Forelimb muscle (tissue), 1 donor: ENCODE measurements at places on chromosomes 16 and 17.

DNA sequence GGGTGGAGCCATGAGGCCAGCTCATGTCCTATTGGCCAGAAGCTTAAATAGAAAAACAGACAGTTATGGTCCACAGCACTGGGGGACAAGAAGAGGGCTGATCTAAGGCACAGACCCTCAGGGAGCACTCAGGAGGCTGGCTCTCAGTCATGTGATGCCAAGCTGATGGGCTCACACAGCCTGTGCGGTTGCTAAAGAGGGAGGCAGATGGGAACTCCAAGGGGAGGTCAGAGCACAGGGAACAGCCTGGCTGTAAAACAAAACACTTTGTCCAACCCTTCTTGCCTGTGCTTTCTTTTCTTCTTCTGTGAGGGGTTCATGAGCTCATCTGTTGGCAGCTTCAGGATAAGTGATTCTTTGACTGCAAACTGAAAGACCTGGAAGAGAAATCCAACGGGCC lies 27.2 kb downstream of the CNTNAP1 start:
- no peak for DNase-seq

DNA sequence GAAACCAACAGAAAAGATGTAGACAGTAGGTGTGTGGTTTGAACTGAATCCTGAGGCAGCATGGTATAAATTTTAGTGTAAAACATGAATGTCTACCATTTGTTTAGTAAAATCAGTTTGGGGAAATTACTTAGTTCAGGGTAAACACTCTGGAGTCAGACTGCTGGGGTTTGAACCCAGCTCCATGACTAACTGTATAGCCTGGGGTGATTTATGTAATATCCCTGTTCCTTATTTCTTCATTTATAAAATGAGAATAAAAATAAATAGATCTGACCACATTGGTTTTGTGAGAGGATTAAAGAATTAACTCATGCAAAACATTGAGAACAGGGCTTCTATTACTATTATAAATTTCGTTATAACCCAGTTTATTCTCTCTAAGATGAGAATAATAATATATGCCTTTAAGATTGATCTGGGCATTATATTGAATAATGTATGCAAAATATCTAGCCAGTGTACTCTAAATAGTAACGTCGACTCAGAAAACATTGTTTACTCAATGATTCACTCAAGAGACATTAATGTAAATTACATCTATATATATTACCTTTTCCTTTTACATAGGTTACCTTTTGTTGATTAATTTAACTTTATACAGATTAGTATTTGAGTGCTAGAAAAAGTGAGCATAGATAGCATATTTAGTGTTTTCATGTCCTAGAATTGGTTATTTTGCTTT lies 120.6 kb upstream of the KCNJ16 start:
- no peak for DNase-seq

GRCh38 chr17:163514-164098 lies 17.8 kb downstream of the DOC2B start:
- no peak for DNase-seq

GRCh38 chr17:30104575-30105339 lies 11.9 kb upstream of the NSRP1 start:
- peak; percentile 73 for DNase-seq

- no peak for DNase-seq
Observed at GRCh38 chr17:43308999-43309398, 75.2 kb upstream of the RNU2-1 start.

- no peak for DNase-seq
Observed at GRCh38 chr16:27404163-27404823, 2.3 kb downstream of the IL21R start.

DNA sequence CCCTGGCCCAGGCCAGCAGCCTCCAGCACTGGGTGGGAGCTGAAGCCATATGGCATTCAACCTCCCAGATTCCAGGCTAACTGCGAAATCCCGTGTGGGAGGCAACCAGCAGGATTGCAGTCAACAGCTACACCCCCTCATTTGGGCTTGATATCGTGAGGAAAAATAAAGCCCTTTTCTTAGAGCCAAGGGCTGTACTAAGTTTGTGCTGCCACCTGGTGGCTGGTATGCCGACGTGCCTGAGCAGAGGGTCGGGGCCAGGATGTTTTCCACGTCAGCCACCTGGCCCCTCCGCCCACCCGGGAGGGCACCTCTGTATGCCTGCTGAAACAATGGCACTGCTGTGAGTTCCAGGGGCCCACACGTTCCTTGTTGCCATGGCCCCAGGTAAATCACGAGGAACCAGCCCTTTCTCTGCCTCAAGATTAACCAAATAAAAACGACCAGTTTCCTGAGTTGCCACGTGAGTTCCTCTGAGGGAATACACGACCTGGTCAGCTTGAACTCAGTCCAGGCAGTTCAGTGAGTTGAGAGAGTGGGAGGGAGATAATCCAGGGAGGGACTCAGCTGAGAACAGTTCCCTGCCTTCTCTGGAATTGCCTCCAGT lies 9.0 kb downstream of the TMEM98 start:
- no peak for DNase-seq

- DNase-seq, result no peak
Observed at GRCh38 chr17:50571681-50572080, 11.2 kb downstream of the CACNA1G start.

- DNase-seq, result no peak
Observed at GRCh38 chr16:23401139-23401538, 51.9 kb downstream of the COG7 start.

DNA sequence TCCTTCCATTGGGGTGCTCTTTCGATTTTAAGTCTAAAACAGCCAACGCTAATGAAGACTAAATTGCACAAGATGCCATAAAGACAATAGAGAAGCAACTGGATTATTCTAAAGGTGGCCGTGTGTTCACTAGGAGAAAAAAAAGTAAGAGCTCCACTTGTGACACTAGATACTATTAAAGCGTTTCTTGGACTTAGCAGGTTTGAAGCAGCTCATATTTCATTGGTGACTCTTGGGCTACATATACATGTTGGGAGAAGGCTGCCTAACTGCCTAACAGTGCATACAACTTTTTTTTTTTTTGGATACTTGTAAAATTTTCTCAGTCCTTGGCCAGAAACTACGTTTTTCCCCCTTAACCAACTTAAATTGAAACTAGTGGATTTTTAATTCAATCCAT lies 111.8 kb upstream of the NOG start:
- no peak for DNase-seq

GRCh38 chr17:15468126-15468525 lies 705 bp upstream of the CDRT4 start:
- DNase-seq, result no peak

- DNase-seq, result no peak
Observed at GRCh38 chr16:56384074-56384721, 41.1 kb downstream of the AMFR start.

DNA sequence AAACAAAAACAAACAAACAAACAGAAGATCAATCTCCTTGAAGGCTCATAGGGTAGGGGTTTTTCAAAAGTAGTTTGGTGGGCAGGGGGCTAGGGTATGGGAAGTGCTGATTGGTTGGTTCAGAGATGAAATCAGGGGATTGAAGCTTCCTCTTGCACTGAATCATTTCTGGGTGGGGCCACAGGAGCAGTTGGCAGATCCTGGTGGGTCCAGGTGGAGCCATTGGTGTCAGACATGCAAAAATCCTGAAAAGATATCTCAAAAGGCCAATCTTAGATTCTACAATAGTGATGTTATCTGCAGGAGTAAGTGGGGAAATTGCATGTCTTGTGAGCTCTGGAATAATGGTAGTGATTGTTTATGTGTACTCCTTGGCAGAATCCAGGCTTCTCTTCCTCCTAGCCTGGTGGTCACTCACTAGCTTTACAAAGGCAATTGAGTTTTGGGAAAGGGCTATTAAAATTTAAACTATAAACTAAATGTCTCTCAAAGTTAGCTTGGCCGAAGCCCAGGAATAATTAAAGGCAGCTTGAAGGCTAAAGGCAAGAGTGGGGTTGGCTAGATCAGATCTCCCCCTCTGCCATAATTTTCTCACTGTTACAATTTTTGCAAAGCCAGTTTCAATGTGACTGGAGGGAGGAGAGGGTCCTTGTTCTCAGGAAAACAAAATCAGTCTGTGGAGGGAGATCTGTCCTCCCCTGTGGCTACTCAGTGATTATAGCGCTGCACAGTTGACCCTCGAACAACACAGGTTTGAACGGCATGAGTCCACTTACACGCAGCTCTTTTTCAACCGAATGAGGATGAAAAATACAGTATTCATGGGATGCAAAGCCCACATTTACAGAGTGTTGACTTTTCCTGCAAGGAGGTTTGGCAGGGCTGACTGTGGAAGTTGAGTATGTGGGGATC lies 45.2 kb downstream of the RNF112 start:
- DNase-seq, result no peak

GRCh38 chr17:51261024-51261963 lies 948 bp downstream of the UTP18 start:
- no peak for DNase-seq

GRCh38 chr17:79840989-79841286 lies 1.7 kb upstream of the CBX4 start:
- no peak for DNase-seq

DNA sequence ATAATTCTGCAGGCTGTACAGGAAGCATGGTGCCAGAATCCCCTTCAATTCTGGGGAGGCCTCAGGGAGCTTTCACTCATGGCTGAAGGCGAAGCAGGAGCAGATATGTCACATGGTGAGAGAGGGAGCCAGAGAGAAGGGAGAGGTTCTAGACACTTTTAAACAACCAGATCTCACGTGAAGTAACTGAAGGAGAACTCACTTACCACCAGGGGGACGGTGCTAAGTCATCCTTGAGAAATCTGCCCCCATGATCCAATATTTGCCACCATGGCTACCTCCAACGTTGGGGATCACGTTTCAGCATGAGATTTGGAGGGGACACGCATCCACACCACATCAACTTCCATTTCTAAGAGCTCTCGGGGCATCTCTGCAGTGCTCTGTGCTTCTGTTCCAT lies 37.4 kb upstream of the GNA13 start:
- DNase-seq, result no peak

DNA sequence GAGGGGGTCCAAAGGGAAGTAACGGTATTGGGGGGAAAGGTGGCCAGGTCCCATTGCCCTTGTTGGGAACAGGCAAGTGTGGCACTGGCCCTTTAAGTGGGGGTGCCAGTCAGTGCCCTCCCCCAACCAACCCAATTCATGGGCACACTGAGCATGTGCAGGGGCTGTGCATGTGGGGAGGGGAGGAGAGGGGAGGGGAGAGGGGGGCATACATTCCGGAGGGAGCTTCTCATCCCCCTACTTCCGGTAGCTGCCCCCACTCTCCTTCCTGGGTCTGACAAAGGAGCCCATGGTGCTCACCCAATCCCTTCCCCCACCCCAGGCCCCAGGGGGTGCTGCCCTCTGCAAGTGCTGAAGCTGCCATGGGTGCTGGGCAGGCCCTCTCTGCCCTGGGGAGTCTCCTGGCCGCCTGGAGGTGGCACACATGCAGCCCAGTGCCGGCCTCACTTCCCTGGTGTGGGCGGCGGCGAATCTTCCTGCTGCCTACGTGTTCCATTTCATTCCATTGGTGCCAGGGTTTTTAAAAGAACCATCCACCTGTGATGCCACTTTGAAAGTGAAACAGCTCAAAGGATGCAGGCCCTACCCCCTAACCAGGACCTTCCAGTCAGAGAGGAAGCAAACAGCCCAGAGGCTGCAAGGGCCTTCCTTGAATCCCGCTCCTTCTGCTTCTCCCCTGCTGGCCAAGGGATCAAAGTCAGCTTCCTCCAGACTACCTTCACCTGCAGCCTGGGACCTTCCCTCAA lies 11.0 kb downstream of the HEXIM2 start:
- no peak for DNase-seq

DNA sequence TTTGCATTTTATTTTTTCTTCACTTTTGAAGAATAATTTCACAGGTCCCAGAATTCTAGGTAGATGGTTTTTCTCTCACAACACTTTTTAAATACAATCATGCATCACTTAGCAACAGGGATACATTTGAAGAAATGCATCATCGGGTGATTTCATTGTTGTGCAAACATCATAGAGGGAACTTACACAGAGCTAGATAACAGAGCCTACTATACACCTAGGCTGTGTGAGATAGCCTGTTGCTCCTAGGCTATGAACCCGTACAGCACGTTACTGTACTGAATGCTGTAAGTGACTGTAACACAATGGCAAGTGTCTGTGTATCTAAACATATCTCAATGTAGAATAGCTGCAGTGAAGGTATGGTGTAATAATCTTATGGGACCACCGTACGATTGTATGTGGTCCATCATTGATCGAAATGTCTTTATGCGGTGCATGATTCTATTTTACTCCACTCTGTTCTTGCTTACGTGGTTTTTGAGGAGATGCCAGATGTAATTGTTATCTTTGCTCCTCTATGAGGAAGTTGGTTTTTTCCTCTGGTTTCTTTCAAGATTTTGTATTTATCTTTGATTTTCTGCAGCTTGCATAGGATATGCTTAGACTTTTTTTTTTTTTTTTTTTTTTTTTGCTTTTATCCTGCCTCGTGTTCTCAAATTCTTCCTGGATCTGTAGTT lies 35.5 kb upstream of the TMEM92 start:
- DNase-seq, result no peak

GRCh38 chr16:74756203-74756602 lies 18.4 kb downstream of the FA2H start:
- DNase-seq, result no peak

DNA sequence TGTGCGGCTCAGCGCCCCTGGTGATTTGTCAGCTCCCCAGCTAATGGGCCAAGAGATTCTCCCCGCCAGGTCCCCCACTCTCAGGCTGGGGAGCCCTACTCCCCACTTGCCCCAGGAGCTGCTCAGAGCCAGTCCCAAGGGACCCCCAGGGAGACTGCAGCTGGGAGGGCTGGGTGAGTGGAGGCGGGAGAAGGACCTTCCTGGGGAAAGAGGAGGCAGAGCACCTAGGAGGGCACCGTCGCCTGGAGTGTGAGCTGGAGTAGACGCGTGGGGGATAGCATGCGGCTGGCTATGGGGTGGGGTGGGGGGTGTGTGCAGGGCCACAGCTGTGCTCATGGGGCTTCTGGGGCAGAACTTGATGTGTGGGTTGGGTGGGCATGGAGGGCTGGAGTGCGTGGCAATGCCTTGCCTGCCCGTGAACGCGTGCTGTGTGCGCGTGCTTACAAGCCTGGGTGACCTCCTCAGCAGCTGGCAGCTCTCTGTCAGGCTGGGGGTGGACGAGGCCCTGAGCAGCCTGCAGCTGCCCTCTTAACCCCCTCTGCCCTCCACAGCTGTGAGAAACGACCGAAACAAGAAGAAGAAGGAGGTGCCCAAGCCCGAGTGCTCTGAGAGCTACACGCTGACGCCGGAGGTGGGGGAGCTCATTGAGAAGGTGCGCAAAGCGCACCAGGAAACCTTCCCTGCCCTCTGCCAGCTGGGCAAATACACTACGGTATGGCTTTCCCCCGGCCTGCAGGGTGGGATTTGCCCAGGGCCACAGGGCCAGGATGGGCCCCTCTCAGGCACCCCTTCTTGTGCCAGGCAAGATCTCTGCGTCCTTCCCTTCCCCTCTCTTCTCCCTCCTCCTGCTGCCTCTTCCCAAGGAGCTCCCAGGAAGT lies 12.9 kb downstream of the GJD3 start:
- no peak for DNase-seq

GRCh38 chr17:28347261-28347891 lies 10.0 kb downstream of the POLDIP2 start:
- DNase-seq, result no peak

- DNase-seq, result peak; percentile 45
Observed at GRCh38 chr16:89401641-89402445, 88.5 kb downstream of the ANKRD11 start.
